ENCODE measurements at places on chromosomes 7 and 10.
A peak's percentile ranks its signal among the peaks of the same experiment; 100 is the strongest.

DNA sequence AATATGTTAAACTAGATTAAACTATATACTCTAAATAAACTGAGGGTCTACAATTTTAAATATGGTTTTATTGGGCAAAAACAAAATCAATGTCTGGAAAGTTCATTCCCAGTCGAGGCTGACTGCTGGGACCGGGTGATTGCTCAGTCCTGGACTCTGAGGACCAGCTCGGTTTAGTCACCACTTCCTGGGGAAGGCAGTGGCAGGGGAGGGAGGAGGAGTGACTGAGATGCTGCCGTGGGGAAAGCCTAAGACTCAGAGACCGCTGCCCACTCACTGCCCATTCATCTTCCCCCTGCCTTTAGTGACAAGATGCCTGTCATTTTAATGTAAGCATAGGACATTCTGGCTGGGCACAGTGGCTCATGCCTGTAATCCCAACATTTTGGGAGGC lies 29.0 kb downstream of the ATOH7 start:
- peak; percentile 10 for DNase-seq

DNA sequence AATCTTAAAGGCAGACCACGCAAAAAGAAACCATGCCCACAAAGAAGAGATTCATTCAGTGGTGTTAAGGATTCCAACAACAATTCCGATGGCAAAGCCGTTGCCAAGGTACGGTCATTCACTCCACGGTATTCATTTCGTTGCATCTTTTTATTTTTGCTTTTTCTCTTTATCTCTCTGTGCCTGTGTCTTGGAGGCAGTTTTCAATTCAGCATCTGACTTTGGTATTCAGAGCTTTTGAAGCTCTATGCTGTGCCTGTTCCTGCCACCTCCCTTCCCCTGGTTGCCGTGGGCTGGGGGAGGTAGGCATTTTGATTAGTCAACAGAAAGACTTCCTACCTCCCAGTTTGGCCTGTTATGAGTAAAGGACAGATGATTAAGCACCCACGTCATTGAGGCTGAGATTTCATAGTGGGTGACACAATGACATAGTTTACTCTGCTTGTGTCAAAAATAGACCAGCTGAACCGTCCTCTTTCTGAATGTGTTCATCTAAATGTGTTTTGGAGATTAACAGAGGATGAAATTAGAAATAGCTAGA lies 149.5 kb downstream of the ARID5B start:
- DNase-seq = peak; percentile 86

GRCh38 chr10:43201545-43202131 lies 63.4 kb downstream of the CSGALNACT2 start:
- DNase-seq = no peak

GRCh38 chr10:97274828-97275227 lies 17.6 kb downstream of the ARHGAP19 start:
- DNase-seq = no peak

GRCh38 chr7:70799841-70800405 lies 332.0 kb upstream of the GALNT17 start:
- no peak for DNase-seq

- no peak for DNase-seq
These were observed 55.2 kb upstream of the GDF10 start for GRCh38 chr10:47244560-47245500.

DNA sequence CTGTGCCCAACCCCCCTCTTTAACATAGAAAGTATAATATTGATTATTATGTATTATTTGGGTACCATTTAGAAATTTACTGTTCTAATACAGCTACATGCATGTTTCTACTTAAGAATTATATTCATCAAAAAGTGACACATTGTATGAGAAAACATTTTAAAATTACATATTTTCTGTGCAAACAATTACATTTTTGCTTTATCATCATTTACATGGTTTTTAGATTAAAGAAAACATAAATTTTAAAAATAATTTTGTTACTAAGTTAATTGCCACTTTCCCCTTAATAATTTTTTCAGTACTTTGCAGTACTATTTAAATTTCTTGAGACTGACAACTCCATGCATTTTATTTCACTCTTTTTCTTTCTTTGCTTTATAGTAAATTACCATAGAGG lies 95.3 kb upstream of the GATAD1 start:
- no peak for DNase-seq

DNA sequence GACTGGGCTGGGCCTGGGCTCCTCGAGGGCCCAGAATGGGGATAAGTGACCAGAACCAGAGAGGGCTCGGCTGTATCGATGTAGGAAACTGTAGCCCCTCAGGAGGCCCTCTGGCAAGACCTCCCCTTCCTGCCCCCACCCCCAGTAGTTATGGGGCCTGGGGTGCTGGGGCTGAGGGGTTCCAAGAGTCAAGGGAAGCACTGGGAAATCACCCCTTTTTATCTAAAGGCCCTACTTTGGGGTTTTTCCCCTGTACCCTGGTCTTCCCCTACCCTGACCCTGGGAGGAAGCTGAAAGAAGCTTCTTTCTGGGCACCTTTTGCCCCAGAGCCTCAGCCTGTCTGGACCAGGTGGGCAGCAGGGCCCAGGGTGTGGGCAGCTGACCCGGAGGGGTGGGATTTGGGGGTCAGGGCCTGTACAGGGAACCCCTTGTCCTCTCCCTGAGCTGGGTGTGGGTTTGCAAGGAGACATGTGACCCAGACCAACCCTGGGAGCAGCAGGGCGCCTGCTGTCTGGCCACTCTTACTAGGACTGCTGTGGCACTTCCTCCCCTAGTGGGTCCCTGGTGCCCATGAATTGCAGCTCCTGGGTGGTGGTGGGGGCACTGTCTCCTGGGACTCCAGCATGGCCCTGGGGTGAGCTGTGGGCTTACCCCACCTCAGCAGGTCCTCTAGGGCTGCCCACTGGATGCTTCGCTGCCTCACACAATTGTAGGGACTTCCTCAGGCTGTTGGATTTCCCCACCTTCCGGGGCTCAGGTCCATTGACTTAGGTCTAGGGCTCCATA lies 1.5 kb downstream of the IRF5 start:
- DNase-seq = no peak
